ENCODE measurements at places on chromosomes 1 and 21.

- no peaks in the 10 kb centered on the region for H3K36me3 ChIP-seq
- no peak overlapping the region for H3K27ac ChIP-seq
- no peak for DNase-seq
- no peaks in the 10 kb centered on the region for H3K4me1 ChIP-seq
- H3K27me3 ChIP-seq = peaks cover 10% of the 10 kb centered on the region
Observed at GRCh38 chr1:53079251-53079650, 17.2 kb downstream of the PODN start.

DNA sequence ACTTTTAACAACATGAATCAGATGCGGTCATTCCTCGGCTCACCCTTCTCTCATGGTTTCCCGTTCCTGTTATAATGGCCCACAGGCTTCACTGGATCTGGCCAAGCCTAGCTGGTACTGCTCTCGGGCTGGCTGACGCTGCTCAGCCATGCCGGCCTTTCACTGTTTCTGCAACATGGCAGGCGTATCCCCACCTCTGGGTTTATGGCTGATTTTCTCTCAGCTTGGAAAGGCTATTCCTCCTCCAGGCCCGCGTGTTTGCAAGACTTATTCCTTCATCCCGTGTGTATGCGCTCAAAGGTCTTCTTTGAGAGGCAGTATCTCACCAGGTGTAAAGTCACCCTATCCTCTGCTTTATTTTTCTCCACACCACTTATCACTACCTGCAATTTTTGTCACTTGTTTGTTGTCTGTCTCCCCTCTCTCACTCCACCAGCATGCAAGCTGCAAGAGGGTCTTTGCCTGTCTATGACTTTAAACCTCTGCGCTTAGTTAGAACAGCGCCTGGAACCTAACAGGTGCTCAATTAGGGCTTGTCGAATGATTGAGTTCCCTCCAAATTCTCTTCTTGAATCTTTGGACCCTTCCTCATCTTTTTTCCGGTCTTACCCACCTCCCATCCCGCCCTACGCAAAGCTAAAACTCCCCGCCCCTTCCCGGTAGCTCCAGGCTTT, 491 bp upstream of the RAP1A start:
- no peaks in the 10 kb centered on the region for H3K27me3 ChIP-seq
- H3K4me3 ChIP-seq = peak overlapping the region; percentile 86
- peaks cover 10% of the 10 kb centered on the region for H3K36me3 ChIP-seq
- H3K27ac ChIP-seq = peak overlapping the region; percentile 53
- H3K4me1 ChIP-seq = peaks cover 41% of the 10 kb centered on the region

DNA sequence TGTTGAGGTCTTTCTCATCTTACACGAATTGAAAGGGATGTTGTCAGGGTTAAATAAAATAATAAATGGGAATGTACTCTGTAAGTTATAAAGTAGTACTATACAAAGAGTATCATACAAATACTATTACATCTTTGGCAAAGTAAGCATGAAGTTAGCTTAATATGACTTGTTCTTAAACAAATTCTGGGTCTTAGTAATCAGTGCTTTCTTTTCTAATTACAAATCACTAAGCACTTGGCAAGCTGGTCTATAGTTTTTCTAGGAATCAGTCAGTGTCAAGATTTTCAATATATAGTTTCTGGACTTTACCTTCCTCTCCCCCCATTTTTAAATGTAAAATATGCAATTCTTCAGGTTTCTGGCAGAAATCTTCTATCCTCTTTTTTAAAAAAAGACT, 6.9 kb downstream of the LYST start:
- H3K27me3 ChIP-seq = no peaks in the 10 kb centered on the region
- peaks cover 44% of the 10 kb centered on the region for H3K4me1 ChIP-seq
- DNase-seq = no peak
- no peak overlapping the region for H3K27ac ChIP-seq
- no peak overlapping the region for H3K4me3 ChIP-seq
- peaks cover 10% of the 10 kb centered on the region for H3K36me3 ChIP-seq

GRCh38 chr21:38379147-38379546, 119.1 kb downstream of the ERG start:
- no peak overlapping the region for H3K4me3 ChIP-seq
- H3K4me1 ChIP-seq = peaks cover 22% of the 10 kb centered on the region
- H3K27ac ChIP-seq = no peak overlapping the region
- DNase-seq = no peak
- no peaks in the 10 kb centered on the region for H3K36me3 ChIP-seq
- peaks cover 18% of the 10 kb centered on the region for H3K27me3 ChIP-seq

Measured in HFFc6 (cell line).